ENCODE measurements at places on chromosomes 13 and 19. TPM values are rescaled to one million over a fixed set of nuclear protein-coding genes. Genes with fewer than 3 reads are reported as not detected.

DNA sequence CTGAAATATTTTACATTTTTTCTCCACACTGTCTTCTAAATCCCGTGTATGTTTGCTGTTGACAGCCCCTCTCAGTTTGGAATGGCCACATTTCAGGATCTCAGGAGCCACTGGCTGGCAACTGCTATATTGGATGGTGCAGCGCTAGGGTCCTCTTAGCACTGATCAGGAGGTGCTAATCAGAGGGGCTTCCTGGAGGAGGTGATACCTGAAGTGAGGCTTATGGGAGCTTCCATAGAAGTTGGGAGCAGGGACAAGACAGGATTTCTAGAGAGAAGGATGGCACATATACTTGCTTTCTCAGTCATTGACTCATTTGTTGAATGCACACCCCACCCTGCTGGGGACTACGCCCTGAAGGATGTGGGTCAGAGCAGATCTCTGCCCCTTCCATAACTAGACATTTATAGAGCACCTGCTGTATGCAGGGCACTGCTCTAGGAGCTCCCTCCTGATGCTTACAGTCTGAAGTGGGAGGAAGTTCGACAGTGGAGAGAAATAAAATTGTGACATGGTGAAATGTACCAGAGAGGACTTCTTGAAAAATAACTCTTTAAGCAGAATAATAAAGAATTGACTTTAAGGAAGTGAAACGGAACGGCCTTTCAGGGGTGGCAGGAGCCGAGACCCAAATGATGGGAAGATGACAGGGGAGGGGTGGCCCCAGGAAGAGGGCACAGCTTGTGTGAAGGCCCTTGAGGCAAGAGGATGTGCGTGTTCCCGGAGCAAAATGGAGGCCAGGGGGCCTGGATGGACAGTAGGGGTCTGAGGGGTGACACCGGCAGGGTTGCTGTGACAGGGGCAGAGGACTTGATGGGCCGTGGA lies 13.1 kb downstream of the AP2A1 start:
- no peak for DNase-seq
- H3K36me3 ChIP-seq, result peaks cover 11% of the 10 kb centered on the region
- H3K27me3 ChIP-seq, result no peaks in the 10 kb centered on the region

GRCh38 chr13:101529422-101529821 lies 76.9 kb downstream of the ITGBL1 start:
- DNase-seq, result no peak
- H3K36me3 ChIP-seq, result no peaks in the 10 kb centered on the region
- no peak overlapping the region for H3K4me3 ChIP-seq
- no peak overlapping the region for H3K27ac ChIP-seq
- H3K27me3 ChIP-seq, result peaks cover 3% of the 10 kb centered on the region

DNA sequence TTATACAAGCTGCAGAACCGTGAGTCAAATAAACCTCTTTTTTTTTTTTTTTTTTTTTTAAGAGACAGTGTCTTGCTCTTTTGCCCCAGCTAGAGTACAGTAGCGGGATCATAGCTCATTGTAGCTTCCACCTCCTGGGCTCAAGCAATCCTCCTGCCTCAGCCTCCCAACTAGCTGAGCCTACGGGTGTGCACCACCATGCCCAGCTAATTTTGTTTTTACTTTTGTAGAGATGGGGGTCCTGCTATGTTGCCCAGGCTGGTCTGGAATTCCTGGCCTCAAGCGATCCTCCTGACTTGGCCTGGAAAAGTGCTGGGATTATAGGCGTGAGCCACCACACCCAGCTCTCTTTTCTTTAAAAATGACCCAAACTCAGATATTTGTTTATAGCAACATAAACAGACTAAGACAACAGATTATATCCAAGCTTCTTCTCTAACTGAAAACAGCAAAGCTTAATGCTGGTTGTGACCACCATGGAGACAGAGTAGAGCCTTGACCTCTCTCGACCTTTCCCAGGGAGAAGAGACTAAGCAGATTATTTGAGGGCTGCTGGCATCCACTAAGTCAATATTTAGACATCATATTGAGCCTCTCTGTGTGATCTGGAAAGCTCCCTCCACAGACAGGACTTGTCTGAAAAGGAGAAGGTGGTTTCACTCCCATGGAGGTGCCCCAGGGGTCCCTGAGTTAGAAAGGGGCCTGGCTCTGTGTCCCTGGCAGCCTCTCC lies 150.0 kb downstream of the KCTD15 start:
- peaks cover 1% of the 10 kb centered on the region for H3K27me3 ChIP-seq
- H3K4me3 ChIP-seq, result no peak overlapping the region
- no peaks in the 10 kb centered on the region for H3K4me1 ChIP-seq
- DNase-seq, result no peak
- no peaks in the 10 kb centered on the region for H3K36me3 ChIP-seq
- no peak overlapping the region for H3K27ac ChIP-seq

- peaks cover 5% of the 10 kb centered on the region for H3K27me3 ChIP-seq
- H3K4me3 ChIP-seq, result no peak overlapping the region
- H3K36me3 ChIP-seq, result no peaks in the 10 kb centered on the region
- no peak overlapping the region for H3K27ac ChIP-seq
- no peaks in the 10 kb centered on the region for H3K4me1 ChIP-seq
- no peak for DNase-seq
These were observed 239.7 kb downstream of the FGF9 start for GRCh38 chr13:21910546-21910945.

DNA sequence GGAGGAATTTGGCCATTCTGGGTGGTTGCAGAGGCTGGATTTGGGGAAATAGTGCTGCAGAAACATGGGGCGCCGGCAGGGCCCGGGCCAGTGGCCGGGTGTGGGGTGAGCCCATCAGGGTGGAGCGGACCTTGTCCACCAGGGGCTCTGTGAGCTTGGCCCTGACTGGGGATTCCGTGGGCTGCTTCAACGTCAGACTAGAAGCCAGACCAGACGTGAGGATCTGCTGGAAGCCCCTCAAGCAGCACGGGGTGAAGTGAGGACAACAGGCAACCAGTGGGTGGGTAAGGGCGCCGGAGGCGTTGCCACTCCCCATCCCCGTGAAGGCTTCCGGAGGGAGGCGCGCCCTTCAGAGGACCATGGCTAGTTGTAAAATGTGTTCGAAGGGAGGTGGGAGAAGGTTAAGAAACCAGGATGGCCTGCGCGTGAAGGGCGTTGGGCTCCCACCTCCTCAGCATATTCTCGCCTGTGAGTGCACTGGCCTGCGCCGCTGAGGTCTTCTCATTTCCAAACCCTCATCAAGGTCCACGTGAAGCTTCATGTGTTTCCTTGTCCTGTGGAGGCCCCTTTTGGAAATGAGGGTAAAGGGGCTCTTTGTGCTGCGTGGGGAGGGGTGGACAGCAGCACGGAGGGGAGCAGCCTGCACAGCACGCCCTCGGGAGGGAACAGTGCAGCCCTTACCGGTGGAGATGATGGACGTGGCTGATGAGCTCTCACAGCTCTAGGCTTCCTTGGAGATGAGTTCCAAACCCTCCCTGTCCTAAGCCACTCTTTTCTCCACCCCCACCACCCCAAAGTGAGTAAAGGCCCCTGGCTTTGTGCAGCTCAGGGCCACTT lies 8.3 kb downstream of the TEX29 start:
- H3K27me3 ChIP-seq, result peaks cover 4% of the 10 kb centered on the region
- DNase-seq, result no peak
- no peak overlapping the region for H3K4me3 ChIP-seq
- peaks cover 18% of the 10 kb centered on the region for H3K36me3 ChIP-seq
- no peak overlapping the region for H3K27ac ChIP-seq
- H3K4me1 ChIP-seq, result no peaks in the 10 kb centered on the region

DNA sequence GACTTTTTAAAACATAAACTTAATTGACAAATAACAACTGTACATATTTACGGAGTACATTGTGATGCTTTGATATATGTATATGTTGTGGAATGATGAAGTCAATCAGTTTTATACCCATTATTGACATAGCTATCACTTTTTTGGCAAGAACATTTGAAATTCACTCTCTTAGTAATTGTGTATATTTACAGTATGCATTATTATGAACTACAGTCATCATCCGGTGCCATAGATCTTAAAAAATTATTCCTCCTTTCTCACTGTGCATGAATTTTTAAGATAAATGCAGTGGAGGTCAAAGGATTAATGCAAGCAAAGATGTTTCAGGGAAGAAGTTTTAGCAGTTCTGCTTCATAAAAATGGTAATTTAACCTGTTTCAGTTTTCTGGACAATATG lies 8.0 kb upstream of the VN1R4 start:
- H3K27ac ChIP-seq, result no peak overlapping the region
- no peaks in the 10 kb centered on the region for H3K36me3 ChIP-seq
- no peak for DNase-seq
- H3K4me1 ChIP-seq, result no peaks in the 10 kb centered on the region

GRCh38 chr19:56838909-56839651 lies 1.4 kb downstream of the PEG3 start:
- H3K4me1 ChIP-seq, result peaks cover 6% of the 10 kb centered on the region
- H3K27ac ChIP-seq, result no peak overlapping the region
- H3K27me3 ChIP-seq, result peaks cover 18% of the 10 kb centered on the region
- DNase-seq, result no peak

The C19orf47 gene
- polyA plus RNA-seq, result 10.0 TPM

GRCh38 chr13:25080773-25081172 lies 15.2 kb upstream of the PABPC3 start:
- H3K27me3 ChIP-seq, result peaks cover 7% of the 10 kb centered on the region
- no peak overlapping the region for H3K27ac ChIP-seq
- H3K36me3 ChIP-seq, result no peaks in the 10 kb centered on the region
- no peaks in the 10 kb centered on the region for H3K4me1 ChIP-seq

- peak within 1 kb of the TSS; percentile 95 for H3K4me3 ChIP-seq
These were observed at the start of gene ADAMTS10 for GRCh38 chr19:8610041-8610935. Gene ADAMTS10, minus strand, starts transcription at chr19:8610715. Its CDS starts 5,005 bp downstream, at chr19:8605710.

The FAM216B gene
- not detected for polyA plus RNA-seq

- no peak overlapping the region for H3K27ac ChIP-seq
- peaks cover 13% of the 10 kb centered on the region for H3K4me1 ChIP-seq
- no peak overlapping the region for H3K4me3 ChIP-seq
- peaks cover 13% of the 10 kb centered on the region for H3K27me3 ChIP-seq
- DNase-seq, result no peak
These were observed 4.9 kb upstream of the ZC3H13 start for GRCh38 chr13:46057256-46058015.

DNA sequence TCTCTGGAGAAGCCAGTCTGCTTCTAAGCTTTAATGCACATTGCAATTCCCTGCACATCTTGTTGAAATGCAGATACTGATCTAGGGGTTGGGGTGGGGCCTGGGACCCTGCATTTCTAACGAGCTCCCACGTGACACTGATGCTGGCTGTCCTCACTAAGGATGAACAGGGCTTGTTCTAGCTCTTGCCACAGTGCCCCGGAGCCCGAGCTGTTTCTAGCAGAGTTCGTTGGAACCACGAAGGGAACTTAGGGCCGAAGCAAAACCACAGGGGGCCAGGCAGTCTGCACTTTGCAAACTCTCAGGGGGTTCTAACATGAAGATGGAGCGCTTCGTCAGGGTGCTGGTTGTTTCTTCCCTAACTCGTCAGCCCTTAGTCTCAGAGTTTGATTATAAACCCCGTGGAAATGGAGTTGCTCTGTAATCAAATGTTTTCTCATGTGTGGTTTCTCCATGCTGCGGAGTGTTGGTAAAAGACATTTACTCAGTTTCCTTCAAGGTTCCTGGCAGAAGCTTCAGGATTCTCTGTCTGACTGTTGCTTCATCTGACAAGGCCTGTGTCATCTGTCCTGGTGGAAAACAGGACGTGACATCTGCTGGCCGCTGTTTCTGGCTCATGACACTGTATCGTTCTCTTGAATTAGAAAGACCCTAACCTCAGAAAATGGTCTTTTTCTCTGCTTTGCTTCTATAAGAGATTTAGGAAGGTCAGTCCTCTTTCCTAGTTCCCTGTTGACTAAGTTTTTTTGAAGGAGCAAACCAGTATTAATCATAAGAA lies 221.5 kb downstream of the TEX29 start:
- H3K27ac ChIP-seq, result no peak overlapping the region
- H3K27me3 ChIP-seq, result peaks cover 6% of the 10 kb centered on the region
- no peaks in the 10 kb centered on the region for H3K4me1 ChIP-seq

The HRC gene
- not detected for polyA plus RNA-seq

The FOXA3 gene
- not detected for polyA plus RNA-seq

- peak overlapping the region; percentile 94 for H3K27ac ChIP-seq
- H3K4me1 ChIP-seq, result peaks cover 67% of the 10 kb centered on the region
- DNase-seq, result no peak
- H3K27me3 ChIP-seq, result peaks cover 2% of the 10 kb centered on the region
- H3K4me3 ChIP-seq, result peak overlapping the region; percentile 80
These were observed 418.2 kb downstream of the KLF12 start for GRCh38 chr13:73715911-73716510.

- no peak overlapping the region for H3K4me3 ChIP-seq
- no peaks in the 10 kb centered on the region for H3K4me1 ChIP-seq
- no peak overlapping the region for H3K27ac ChIP-seq
- no peaks in the 10 kb centered on the region for H3K27me3 ChIP-seq
These were observed 143.5 kb upstream of the SOX1 start for GRCh38 chr13:111923439-111923838.

GRCh38 chr13:25181597-25181996 lies 9.5 kb upstream of the AMER2 start:
- H3K4me3 ChIP-seq, result no peak overlapping the region
- no peak overlapping the region for H3K27ac ChIP-seq
- H3K27me3 ChIP-seq, result peaks cover 7% of the 10 kb centered on the region

DNA sequence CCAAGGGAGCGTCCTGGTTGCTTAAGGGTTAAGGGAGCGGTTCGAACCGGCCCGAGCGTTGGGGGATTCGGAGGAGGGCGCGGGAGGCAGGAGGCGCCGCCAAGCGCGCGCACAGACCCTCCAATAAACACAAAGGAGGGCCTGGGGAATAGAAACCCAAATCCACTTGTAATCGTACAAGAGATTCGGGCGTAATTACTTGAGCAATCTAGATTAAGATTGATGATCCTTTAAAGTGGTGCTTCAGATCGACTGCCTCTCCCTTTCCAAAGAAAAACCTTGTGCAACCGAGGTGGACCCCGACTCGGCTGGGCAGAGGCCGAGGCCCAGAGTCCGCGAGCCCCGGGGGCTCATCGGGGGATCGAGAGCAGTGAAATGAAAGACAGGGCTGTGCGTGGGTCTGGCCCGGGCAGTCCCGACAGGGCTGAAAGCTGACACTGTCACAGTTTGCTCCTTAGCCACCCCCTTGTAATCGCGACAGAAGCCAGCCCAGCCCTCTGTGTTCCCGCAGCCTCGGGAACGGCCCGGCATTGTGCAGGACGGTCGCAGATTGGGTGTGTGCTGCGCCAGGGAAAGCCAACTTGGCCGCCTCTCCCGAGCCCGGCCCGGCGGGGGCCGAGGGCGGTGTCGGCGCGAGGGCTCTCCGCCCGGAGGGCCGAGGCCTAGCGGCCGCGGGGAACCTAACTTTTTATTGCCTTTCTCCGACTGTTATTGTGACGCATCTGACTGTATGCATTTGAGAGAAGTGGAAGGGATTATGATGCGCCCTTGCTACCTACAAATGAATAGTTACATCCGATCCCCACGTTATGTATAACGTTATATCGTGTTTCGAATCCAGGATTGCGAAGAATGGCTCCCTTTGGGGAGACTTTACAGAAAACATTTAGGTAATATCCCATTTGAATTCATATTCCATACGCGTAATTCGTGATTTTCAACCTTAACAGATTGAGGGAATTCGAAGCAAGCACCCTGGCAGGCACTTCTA lies 5.5 kb downstream of the MAB21L1 start:
- no peak for DNase-seq
- peaks cover 29% of the 10 kb centered on the region for H3K27me3 ChIP-seq
- H3K4me3 ChIP-seq, result peak overlapping the region; percentile 34
- peaks cover 38% of the 10 kb centered on the region for H3K4me1 ChIP-seq
- no peak overlapping the region for H3K27ac ChIP-seq
- H3K36me3 ChIP-seq, result no peaks in the 10 kb centered on the region

Data from immature natural killer cell (primary cell).